Chondrocyte (in vitro differentiated cells): ENCODE measurements at places on chromosomes 6 and 20. TPM values are rescaled to one million over a fixed set of nuclear protein-coding genes. Genes with fewer than 3 reads are reported as not detected.
A peak's percentile ranks its signal among the peaks of the same experiment; 100 is the strongest.

The HLA-DRA gene
- total RNA-seq, result not detected in 3 replicates

DNA sequence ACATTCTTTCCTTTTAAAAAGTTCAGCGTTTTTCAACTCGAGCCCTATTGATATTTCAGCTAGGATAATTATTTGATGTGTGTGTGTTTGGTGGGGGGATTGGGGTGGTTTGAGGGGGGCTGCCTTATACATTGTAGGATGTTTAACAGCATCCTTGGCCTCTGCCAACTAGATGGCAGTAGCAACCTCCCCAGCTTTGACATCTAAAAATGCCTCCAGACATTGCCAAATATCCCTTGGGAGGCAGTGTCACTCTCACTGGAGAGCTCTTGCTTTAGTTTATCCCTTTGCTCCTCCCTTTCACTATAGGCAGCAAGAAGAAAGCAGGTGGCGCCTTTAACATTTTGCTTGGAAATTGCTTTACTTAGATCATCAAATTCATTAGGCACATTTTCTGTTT is 14.6 kb upstream of the TP53TG5 start:
- no peak for DNase-seq

DNA sequence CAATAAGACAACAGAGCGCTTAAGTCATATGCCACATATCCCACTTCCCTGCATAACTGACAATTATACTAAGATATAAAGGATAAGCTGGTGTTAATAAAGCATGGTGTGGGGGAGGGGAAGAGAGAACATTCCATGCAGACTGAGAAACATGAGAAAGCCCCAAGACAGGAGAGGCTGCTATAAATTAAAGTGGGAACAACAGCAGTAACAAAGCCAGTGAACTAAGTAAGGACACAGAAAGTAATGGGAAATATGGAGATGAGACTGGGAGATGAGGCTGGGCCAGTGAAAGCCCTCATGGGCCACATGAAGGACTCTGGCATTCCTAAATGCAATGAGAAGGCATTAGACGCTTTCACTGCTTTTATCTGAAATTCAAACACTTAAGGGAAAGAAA is 41.3 kb downstream of the SESN1 start:
- no peak for DNase-seq

The EPHA7 gene
- 55.4 to 83.5 TPM (median 55.4 TPM) in 3 replicates for total RNA-seq

- DNase-seq, result no peak
Measured at GRCh38 chr6:303263-303662, 11.0 kb downstream of the DUSP22 start.

GRCh38 chr20:61436283-61436666 is 184.2 kb downstream of the CDH4 start:
- DNase-seq, result no peak

GRCh38 chr6:36280983-36281382 is 11.1 kb downstream of the PNPLA1 start:
- no peak for DNase-seq

The MEI4 gene
- total RNA-seq, result not detected in 3 replicates

DNA sequence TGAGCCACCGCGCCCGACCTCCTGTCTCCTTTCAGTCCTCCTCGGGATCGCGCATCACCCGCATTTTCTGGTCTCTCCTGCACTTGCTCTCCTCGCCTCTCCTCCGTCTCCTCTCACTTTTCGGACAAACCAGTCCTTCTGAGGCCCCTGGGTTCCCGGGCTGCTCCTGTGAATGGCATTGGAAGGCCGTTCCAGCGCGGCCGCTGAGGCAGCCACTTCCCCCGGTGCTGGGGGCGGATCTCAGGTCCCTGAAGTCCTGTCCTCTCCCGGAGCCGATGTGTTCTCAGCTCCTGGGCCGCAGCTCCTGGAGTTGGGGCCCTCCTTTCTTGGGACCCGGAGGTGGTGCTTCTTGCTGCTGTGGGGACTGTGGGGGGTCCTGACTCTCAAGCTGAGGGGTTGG is 803 bp downstream of the MICB start:
- no peak for DNase-seq

DNA sequence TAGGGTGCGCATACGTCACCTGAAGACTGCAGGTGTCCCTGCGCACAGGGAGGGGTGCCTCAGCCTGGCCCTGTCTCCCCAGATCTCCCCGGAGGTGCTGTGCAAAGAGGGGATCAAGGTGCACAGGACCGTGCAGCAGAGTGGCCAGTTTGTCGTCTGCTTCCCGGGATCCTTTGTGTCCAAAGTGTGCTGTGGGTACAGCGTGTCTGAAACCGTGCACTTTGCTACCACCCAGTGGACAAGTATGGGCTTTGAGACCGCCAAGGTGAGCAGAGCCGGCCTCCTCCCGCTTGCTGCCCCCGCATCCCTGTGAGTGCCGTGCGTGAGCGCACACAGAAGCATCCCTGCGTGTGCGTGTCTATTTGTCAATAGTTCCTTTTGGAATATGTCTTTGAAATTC is 150.7 kb downstream of the DTNBP1 start:
- peak; percentile 70 for DNase-seq

The VSX1 gene
- not detected in 3 replicates for total RNA-seq

The ENPP5 gene
- 0.12 to 0.28 TPM in 2 of 3 replicates, not detected in the other for total RNA-seq

The SIRPB1 gene
- 0.58 to 2.7 TPM (median 1.6 TPM) in 3 replicates for total RNA-seq

DNA sequence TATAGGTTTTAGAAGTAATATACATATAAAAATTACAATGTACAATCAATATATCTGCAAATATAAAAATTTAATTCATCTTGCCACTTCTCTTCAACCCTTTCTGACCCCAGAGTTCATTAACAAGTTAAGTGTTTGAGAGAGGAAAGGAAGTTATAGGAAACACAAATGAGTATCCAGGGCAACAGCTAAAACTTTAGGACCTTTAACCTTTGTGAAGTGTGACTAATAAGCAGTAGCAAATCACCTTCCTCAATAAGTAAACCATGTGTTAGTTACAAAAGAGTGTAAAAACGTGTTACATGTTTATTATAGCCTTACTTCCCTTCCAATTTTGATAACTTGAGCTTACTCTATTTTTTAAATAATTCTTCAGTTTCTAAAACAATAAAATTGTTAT is 73.4 kb upstream of the SIM1 start:
- no peak for DNase-seq

The ZNF165 gene
- 0.25 to 0.39 TPM (median 0.26 TPM) in 3 replicates for total RNA-seq

DNA sequence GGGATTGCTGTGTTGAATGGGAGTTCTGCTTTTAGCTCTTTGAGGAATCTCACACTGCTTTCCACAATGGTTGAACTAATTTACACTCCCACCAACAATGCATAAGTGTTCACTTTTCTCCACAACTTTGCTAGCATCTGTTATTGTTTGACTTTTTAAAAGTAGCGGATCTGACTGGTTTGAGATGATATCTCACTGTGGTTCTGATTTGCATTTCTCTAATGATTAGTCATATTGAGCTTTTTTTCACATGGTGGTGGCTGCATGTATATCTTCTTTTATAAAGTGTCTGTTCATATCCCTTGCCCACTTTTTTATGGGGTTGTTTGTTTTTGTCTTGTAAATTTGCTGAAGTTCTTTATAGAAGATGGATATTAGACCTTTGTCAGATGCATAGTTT is 588.3 kb upstream of the ADGRB3 start:
- DNase-seq, result no peak

- no peak for DNase-seq
Measured at GRCh38 chr20:8557711-8558110, 425.6 kb downstream of the PLCB1 start.

The ENPP1 gene
- 8.1 to 23.6 TPM (median 8.6 TPM) in 3 replicates for total RNA-seq

The RAMACL gene
- 1.7 to 4.8 TPM (median 2.4 TPM) in 3 replicates for total RNA-seq

- DNase-seq, result no peak
Measured at GRCh38 chr6:21352131-21352530, 241.4 kb upstream of the SOX4 start.

The PTPRT gene
- not detected in 3 replicates for total RNA-seq

The ELOVL4 gene
- total RNA-seq, result 4.4 to 6.1 TPM (median 5.7 TPM) in 3 replicates

DNA sequence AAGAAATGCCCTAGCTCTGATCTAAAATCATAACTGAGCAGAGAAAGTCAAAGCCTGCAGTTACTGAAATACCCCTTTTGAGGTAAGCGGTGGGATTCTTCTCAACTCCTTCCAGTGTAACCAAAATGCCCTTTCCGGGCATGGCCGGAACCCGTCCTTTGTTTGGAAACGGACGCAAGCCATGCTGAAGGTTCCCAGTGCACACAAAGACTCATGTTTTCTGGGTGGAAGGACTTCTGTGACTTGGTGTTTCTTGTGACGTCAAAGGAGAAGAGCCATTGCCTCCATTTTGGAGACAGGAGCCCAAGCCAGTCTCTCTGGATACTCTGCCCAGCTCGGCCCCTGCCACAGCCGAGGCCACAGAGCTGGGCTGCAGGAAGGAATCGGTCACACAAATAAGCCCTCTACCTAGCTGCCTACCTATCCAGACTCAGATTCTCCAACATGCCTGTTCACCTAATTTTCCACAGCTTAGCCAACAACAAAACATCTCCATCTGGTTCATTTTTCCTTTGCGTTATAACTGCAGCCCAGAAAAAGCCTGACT is 182.8 kb downstream of the TBXT start:
- DNase-seq, result no peak

- no peak for DNase-seq
Measured at GRCh38 chr20:43971267-43971666, 56.6 kb downstream of the TOX2 start.

GRCh38 chr6:40477246-40478126 is 109.7 kb downstream of the LRFN2 start:
- no peak for DNase-seq

The MAVS gene
- 37.9 to 41.6 TPM (median 38.8 TPM) in 3 replicates for total RNA-seq

- DNase-seq, result no peak
Measured at GRCh38 chr20:20134941-20135575, 82.7 kb downstream of the CFAP61 start.

DNA sequence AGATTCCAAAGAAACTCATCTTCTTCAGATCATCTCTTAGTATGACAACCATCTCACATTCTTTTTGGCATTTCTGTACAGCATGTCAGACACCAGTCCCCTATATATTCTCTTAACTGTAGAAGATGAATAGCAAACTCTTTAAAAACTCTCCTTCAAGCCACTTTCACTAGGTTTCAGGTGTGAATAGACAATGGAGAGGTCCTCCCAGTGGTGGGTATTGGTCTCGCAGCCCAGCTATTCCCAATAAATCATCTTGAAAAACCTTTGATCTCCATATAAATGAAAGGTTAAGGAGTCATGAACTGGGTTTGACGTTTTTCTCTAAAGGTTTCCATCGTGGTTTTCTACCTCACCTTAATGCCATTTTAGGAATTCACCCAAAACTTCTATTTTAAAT is 180.0 kb downstream of the GJA1 start:
- DNase-seq, result no peak

DNA sequence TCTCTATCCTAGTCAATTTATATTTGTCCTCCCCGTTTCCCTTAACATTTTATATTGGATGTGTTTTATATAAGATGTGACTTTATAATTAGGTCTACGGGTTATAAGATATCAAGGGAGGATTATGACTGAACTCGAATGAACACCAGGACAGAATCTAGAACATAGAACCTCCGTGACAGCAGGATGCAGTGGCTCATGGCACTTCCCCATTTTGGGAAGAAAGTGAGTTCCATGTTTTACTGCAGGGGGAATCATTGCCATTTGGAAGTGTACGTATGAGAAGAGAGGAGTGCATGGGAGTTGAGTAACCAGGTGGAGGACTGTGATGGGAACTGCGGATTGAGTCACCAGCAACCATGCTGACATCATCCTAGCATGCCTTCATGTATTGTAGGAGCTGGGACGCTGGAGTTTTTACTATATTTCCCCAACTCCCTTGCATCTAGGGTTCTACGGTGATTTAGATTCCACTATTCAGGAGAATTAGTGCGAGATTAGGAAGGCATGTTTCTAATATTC is 56.1 kb upstream of the FOXC1 start:
- DNase-seq, result no peak

The HTR1B gene
- total RNA-seq, result 0.57 to 1.2 TPM (median 0.65 TPM) in 3 replicates

The SYCP2L gene
- 2.6 to 3.6 TPM (median 3.1 TPM) in 3 replicates for total RNA-seq

GRCh38 chr6:29631209-29631810 is 1.7 kb downstream of the GABBR1 start:
- no peak for DNase-seq

DNA sequence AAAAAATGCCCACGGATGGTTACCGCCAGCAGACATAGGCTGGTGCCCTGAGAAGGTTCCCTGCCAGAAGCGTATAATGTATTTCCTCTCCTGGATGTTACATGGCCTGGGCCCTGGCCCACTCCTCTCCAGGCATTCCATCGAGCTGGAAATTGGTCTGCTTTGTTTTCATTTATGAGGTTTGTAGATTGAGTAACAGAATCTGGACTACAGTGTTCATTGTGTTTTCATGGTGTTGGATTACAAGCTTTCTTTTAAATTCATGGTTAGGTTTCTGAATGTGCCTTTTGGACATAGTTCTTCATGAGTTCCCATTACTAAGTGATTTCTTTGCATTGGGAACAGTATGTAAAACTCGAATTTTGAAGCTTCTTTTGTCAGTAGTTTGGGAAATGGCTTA is 6.4 kb downstream of the TIAM2 start:
- no peak for DNase-seq

DNA sequence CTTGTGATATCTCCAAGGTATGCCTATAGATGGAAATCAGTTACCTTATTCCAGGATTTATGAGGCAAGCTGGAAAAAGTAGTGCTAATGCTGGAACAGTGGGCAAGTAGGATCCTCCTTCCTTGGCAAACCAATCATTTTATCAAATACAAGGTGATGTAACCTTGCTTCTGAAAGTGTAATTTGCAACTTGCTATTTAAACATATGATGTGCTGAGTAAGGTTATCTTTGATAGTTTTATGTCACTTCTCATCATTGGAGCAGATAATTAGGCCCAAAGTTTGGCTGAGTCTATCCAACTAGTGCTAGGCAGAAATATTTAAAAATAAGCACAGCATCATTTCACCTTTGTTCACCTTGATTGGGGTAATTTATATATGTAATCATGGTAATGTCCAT is 3.4 kb upstream of the SHPRH start:
- no peak for DNase-seq
